ENCODE measurements at places on chromosomes 1 and 21.

- no peak for DNase-seq
Observed at GRCh38 chr1:153509036-153509435, 26.8 kb downstream of the S100A6 start.

- DNase-seq = no peak
Observed at GRCh38 chr1:151611288-151611790, 511 bp upstream of the SNX27 start.

GRCh38 chr1:154186177-154186576 is 5.7 kb downstream of the TPM3 start:
- DNase-seq = peak; percentile 82

DNA sequence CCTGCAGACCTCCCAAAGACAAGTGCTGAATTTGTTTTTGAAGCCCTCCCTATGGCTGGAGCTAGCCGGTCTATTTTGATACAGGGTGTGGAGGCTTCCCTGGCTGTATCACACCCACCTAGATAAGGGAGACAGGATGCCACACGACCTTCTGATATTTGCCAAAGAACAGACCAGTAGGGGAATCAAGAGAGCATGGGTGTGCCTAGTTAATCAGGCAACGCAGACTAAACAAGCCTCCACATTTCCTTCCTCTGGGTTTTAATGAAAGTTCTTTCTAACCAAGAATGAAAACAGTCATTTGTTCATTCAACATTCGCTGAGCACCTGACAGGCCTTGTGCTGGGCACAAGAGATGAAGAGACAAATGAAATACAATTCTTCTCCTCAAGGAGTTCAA is 446.8 kb downstream of the PLPP3 start:
- no peak for DNase-seq

DNA sequence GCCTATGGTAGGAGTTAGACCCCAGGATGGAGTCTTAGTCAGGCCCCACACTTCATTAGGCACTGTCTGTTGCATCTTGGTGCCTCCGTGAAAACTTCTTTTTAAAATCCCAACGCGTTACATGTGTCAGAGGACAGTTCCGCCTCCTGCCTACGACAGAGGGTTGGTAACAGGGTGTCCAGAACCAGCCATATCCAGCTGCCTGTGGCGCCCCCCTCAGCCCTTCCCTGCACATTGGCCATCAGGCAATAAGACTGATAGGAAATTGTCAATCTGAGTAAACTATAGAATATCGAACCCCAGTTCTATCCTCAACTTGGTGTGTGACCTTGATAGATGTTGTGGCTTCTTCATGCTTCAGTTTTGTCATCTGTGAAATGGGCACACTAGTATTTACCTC is 108.6 kb upstream of the CSF3R start:
- DNase-seq = no peak

DNA sequence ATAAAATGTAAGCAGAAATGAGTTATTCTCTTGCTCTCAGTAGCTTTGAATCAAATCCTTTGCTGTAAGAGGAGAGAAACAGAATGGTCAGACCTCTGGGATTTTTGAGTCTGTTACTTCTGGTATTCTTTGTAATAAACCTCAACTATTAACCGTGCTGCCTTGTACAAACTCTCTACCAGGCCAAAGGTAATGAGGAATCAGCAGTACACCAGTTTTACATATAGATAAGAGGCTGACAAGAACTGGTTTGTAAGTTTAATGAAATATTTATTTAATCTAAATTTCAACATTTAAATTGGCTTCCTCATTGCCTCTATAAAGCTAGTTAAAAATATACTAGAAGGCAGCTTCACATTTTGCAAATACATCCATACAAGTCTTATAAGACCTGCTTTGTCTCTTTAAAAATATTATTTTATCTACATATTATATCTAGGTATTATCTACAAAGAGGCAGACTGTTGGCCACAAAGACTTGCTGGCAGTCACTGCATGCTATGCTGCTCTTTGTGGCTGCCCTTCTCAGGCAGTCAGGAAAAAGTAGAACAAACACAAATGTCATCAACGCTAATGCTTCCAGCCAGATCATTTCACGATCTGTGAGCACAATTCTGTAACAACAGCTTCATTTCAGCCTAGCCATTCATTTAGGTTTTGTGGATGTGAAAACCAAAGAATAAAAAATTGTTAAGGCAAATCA is 173.0 kb downstream of the GABPA start:
- DNase-seq = no peak

DNA sequence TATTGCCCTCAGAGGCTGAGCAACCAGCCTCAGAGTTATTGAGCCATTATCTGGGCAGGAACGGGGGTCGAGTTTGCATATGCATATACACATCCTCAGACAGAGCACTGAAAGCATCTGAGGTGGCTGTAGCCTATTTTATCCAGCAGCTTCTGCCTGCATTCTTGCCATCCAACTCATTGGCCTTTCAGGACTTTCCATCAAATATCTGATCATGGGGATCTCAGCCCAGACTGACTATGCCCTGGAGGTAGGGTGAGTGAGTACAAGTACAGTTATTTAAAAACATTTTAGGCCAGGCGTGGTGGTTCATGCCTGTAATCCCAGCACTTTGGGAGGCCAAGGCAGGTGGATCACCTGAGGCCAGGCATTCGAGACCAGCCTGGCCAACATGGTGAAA is 1.8 kb upstream of the MTF1 start:
- DNase-seq = no peak

- no peak for DNase-seq
Observed at GRCh38 chr1:978835-979743, 2.8 kb downstream of the PERM1 start.

- no peak for DNase-seq
Observed at GRCh38 chr1:5727191-5727590, 265.0 kb downstream of the NPHP4 start.

DNA sequence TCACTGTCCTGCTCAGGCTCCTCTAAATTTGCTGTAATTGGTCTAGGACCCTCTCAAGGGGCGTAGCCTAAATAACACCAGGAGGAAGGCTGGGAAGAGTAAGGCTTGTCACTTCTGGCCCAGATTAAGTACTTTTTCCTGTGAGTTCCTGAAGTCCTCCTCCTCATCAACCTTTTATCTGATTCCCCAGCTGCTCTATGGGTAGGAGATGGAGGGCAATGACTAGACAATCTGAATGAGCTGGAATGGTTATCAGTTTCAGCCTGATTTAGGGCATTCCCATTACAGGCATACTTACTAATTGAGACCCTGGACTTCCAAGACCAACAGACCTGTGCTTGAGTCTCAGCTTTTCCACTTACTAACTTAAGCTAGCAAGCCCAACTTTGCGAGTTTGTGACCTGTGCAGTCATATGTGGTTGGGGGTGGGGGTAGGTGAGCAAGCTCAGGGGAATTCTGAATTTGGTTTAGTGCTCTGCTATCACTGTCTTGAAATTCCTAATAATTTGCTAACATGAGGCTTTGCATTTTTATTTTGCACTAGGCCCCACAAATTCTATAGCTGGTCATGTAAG is 18.0 kb upstream of the FGGY start:
- no peak for DNase-seq

- DNase-seq = no peak
Observed at GRCh38 chr21:34289856-34290255, 74.0 kb upstream of the KCNE2 start.

DNA sequence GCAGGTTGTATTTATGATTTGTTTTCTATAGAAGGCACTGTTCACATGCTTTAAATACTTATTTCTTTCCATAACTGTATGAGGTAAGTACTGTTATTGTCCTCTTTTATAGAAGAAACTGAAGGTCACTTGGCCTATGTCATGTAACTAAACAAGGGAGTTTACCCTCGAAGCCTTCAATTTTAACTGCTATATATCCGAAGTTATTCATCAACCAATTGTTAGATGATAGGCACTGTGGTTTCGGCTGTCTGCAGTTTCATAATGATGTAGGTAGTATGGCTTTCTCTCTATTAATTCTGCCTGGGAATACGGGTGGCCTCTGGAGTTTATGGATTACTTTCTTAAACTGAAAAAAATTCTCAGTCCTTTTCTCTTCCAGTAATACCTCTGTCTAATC is 413.3 kb upstream of the ADGRL2 start:
- DNase-seq = no peak

DNA sequence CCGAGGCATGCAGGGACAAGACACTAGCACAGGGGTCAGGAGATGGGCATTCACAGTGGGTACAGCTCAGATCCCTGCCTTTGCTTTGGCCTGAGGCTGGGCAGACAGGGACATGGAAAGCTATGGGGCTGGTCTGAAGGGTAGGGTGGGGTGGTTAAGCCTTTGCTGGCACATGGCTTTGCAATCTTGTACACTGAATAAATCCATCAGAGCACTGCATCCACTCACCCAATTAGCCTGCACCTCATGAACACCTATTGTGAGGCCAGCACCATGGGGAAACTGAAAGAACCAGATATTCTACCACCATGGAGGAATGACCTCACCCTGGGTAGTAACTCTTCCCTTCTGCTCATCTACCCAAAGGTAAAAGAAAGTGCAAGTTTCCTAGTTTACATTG is 199.6 kb upstream of the LMO4 start:
- no peak for DNase-seq

DNA sequence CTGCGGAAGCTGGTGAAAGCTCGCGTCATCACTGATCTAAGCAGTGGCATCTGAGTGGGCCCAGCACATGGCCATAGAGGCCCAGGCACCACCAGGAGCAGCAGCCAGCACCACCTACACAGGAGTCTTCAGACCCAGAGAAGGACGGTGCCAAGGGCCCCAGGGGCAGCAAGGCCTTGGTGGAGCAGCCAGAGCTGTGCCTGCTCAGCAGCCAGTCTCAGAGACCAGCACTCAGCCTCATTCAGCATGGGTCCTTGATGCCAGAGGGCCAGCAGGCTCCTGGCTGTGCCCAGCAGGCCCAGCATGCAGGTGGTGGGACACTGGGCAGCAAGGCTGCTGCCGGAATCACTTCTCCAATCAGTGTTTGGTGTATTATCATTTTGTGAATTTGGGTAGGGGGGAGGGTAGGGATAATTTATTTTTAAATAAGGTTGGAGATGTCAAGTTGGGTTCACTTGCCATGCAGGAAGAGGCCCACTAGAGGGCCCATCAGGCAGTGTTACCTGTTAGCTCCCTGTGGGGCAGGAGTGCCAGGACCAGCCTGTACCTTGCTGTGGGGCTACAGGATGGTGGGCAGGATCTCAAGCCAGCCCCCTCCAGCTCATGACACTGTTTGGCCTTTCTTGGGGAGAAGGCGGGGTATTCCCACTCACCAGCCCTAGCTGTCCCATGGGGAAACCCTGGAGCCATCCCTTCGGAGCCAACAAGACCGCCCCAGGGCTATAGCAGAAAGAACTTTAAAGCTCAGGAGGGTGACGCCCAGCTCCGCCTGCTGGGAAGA is 3.2 kb upstream of the ARTN start:
- DNase-seq = no peak

DNA sequence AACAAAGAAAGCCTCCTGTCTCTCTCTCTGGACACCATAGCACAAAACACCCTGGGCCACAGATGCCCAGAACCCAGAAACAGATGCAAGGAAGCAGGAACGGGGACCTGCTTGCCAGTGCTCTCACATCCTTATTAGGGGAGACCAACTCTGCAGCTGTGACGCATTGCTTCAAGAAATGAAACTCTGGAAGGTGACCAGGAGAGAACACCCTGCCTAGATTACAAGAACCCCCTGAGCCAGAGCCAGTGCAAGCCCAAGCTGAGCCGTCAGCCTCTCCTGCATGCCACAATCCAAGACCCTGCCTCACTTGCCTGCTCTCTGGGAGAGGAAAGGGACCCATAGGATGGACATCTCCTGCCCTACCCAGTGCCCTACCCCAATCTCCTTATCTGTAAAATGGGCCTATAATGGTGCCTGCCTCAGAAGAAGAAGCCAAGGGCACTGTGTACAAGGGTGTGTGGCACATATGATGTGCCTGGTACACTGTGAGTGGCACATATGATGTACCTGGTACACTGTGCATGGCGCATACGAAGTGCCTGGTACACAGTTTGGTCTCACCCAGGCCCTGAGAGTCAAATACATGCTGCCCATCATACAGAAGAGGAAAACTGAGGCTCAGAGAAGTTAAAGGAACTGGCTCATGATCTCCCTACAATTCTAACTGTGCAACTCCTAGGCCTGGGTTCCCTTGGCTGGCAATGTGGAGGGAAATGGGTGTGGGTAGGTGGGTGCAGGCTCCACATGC is 16.8 kb upstream of the FAM131C start:
- DNase-seq = no peak

DNA sequence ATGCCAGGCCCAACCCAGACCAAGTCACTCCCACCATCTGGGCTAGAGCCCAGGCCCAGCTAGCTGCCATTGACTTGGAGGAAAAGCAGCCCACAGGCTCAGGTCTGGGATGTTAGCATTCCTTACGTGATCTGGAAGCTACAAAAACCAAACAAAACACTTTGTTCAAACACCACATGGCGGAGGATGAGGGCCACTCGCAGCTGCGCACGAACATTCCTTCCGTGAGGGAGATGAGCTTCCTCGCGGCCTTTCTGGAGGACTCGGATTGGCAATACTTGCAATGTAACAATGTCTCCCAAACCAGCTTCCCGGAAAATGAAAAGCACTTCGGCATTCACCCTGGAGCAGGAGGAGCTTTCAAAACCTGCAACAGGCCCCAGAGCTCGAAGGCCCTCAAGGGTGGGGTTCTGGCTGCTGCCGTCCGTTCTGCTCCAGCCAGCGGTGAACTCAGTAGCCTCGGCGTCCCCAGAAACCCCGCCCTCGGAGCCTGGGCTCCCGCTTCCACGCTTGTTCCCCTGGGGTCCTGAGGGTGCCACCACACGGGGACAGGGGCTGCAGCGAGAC is 40.5 kb downstream of the COL6A1 start:
- DNase-seq = no peak

GRCh38 chr1:230821346-230821745 is 47.0 kb downstream of the C1orf198 start:
- peak; percentile 26 for DNase-seq

DNA sequence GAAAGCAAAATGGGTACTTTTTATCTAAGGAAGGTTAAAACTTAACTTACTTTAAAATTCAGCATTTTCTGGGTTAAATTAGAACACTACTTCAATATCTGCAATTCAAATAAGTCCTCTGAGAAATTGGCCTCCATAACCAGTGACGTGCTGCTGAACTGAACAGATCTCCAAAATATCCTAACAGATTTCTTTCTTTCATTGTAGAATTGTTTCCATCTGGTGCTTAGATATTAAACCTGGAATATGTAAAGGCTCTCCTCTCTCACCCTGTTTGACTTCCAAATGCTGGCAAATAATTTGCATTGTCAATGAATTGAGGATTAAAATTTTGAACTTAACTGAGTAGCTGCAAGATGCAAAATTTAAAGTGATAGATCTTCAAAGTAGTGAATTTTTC is 316.9 kb upstream of the CXADR start:
- no peak for DNase-seq

- DNase-seq = no peak
Observed at GRCh38 chr1:190170321-190170720, 307.3 kb downstream of the BRINP3 start.

DNA sequence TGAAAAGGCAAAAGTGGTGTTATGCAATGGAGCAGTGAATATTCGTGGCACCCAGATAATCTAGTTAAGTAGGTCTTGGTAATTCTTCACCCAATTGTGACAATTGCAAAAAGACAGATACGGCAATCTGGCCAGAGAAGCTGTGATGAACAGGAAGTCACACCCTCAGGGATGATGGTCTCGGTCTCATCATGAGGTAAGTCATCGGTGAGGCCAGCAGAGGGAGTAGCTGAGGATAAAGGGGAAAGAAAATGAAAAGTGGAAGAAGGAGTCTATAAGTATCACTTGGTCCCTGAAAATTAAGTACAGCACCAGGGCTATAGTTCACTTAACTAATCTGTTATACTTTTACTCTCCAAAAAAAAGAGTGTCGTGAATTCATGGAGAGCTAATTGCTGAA is 258.8 kb upstream of the NCAM2 start:
- no peak for DNase-seq
